Stimulated activated CD8-positive, alpha-beta memory T cell treated with anti-CD3 and anti-CD28 coated beads, Interleukin-12 subunit alpha, Interleukin-12 subunit beta, amount 100 ng/mL, for 1 hour (primary cell): ENCODE measurements at places on chromosomes 4 and X.

DNA sequence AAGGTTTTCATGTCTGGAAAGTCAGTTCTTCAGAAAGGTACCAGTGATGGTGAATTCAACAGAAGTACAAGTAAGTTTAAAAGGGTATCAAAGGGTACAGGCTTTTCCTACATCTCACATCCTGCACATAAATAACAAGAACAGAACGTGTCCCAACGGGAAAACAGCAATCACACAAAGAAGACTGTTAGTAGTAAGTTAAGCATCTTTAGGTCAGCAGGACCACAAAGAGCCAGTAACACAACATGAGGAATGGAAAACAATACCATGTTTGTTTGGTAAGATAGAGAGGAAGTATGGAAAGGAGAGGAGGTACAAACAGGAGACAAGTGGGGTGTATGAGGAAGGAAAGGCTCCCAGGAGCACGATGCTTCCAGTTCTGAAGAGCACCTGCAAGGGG is 43.2 kb downstream of the SAT1 start:
- no peak for DNase-seq

DNA sequence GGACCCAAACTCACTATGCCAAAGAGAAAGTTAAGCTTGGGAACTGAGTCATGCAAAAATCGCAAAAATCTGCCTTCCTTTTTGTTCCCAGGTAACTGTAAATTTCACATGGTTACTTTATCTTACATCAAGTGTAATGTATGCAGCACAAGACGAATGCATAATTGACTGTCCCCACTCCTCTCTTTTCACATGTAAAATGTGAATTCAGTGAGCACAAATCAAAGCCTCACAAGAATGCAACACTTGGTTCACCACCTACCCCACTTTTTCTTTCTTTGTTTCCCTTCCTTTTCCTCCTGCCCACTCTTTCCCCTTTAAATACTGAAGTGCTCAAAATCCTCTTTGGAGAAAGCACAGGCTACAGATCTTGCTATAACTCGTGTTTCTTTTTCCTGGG is 53.2 kb downstream of the MAGED4B start:
- no peak for DNase-seq

DNA sequence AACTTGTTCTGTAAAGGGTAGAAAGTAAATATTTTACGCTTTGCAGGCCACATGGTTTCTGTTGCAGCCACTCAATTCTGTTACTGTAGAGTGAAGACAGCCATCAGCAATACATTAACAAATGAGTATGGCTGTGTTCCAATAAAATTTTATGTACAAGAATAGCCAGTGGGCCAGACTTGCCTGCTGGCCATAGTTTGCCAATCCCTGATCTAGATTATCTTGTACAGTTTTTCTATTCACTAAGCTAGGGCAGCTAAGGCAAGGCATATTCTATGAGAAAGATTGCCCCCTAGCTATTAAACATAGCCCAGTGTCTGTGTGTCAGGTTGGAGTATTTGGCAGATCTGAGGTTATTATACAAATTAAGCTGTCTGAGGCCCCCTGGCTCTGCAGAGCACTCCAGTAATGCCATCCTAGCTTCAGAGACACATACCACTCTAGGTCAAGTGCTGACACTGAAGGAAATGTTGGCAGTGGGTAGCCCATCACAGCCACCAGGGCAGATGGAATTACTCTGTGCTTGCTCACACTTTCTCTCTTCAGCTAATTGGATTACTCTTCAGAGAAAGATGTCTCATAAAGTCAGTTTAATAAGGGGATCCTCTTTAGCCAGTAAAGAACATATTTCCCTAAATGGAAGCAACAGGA is 40.7 kb downstream of the MTTP start:
- no peak for DNase-seq

GRCh38 chr4:154908168-154908567 is 127.1 kb downstream of the RBM46 start:
- DNase-seq = no peak

GRCh38 chr4:54526560-54526959 is 131.2 kb upstream of the KIT start:
- DNase-seq = no peak

DNA sequence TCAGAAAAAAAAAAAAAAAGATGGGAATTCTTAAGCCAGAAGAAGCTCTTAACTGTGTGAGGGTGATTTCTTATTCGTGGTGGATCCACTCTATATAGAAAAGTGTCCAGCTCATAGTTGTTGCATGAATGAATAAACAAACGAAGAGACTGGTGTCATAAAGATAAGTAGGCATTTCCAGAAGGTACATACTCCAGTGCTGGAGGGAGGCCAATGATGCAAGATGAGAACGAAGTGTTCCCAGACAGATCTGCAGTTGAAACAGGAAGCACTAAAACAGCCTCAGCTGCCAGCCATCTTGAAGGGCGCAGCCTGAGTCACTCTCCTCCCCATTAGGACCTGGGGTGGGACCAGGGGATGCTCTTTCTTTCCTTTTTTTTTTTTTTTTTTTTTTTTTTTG is 47.4 kb upstream of the HOPX start:
- DNase-seq = no peak

DNA sequence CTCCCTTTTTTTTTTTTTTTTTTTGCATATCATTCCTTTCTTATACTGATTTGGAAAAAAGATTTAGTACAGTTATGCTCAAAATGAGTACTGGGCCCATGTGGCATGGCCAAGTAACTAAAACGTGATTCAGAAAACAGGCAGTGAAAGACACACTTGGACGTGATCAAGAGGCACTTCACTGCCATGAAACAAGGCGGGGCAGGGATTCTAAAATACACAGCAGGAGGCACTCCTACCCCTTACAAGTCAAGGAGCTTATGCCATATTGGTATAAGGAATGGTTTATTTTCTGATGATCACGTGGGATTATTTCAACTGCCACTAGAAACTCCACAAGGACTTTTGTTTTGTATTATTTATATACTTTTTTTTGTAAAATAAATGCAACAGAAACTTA is 72.0 kb downstream of the CHST7 start:
- DNase-seq = no peak

DNA sequence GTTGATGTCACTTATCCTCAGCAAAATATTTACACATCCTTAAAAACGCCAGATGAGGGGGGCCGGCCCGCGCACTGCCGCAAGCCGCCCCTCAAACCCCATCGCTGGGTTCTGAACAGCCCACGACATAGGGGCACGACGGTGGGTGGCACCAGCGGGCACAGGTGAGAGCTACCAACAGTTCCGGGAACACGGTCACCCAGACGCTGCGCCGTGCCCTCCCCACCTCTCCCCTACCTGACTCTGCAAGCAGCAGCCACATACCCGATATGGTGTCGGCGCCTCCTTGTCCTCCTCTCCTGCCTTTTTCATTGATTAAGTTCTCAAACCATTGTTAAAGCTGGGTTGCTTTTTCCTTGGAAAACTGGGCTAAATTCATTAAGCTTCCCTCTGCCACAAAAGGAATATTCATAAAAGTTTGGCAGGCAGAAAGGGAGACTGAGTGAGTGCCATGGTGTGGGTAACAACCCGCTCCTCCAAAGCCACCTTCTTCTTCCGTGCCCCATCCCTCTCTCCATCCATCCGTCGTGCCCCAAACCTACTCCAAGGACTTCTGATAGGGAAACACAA is 1.4 kb downstream of the RAI2 start:
- DNase-seq = no peak
